Fibroblast of pulmonary artery (primary cell): ENCODE measurements at places on chromosomes 2 and 18.
A peak's percentile ranks its signal among the peaks of the same experiment; 100 is the strongest.

DNA sequence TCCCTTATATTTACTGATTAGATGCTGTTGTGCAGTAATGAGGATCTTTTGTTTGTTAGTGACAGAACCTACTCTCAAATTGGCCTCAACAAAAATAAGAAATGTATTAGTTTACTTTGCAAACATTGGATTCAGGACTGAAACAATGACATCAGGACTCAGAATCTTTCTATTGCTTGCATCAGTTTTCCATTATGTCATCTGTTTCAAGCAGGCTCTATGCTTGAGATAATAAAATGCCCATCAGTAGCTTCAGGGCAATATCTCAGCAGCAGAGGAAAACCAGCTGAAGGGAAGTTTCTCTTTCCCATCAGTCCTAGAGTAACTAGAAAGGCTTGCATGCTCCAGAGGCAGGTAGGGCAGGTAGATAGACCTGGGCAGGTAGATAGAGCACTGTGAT, 375.5 kb upstream of the SLC8A1 start:
- DNase-seq, result no peak

GRCh38 chr18:2312440-2312839, 258.9 kb downstream of the METTL4 start:
- no peak for DNase-seq

GRCh38 chr2:23419171-23420090, 34.5 kb downstream of the KLHL29 start:
- DNase-seq, result no peak

DNA sequence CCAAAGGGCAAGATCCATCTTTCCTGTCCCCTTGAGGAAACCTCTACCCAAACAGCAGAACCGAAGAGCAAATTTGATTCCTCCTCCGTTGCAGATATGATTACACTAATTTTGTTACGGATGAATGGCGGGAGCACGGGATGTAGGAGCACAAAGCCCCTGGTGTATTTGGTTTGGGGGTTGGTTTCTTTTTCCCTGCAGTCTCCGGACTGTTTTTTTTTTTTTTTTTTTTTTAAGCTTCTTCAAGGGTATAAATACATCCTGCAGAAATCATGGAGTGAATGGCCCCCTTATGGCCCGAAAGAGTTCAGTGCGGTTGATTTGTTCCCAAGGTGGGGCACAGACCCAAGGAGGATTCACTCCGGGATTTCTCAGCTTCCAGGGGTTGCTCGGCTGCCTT, 135.3 kb upstream of the SH3BP4 start:
- no peak for DNase-seq

GRCh38 chr2:186508263-186508662, 22.2 kb downstream of the ZC3H15 start:
- no peak for DNase-seq

DNA sequence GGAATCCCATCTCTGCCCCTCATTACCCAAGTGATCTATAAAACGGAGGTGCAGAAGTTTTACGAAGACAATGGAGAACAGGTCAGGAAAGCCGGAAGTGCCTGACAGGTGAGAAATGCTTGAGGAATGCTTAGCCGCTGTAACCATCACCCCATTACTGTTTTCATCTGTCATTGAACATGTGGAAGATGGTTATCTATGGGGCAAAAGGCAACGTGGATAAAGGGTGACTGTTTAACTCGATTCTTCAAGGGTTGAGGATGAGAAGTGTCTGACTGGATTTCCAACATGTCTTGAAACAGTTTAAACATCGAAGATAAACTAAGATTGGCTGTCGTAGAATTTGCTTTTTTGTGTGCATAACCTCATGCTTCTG, 17.3 kb downstream of the HK2 start:
- DNase-seq, result peak; percentile 51
